ENCODE measurements at places on chromosomes 6 and 20.

- no peak for DNase-seq
These were observed 4.5 kb downstream of the SOX4 start for GRCh38 chr6:21597801-21598673.

DNA sequence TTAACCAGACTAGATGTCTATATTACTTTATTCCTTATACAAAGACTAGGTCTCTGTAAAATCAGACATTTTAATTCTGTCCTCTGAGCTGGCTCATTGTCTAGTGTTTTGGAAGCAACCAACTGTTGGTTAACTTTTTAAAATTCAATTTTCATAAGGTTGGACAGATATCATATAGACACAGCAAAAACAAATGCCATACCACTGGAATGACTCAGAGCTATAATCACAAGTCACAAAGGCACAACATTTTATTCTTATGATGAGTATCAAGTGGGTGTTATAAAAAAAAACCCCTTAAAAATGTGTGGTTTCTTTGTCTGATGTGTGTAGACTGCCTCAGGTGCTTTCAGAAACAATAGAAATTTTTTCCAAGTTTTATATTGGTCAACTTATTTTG, 296.2 kb upstream of the MARCKS start:
- no peak for DNase-seq

DNA sequence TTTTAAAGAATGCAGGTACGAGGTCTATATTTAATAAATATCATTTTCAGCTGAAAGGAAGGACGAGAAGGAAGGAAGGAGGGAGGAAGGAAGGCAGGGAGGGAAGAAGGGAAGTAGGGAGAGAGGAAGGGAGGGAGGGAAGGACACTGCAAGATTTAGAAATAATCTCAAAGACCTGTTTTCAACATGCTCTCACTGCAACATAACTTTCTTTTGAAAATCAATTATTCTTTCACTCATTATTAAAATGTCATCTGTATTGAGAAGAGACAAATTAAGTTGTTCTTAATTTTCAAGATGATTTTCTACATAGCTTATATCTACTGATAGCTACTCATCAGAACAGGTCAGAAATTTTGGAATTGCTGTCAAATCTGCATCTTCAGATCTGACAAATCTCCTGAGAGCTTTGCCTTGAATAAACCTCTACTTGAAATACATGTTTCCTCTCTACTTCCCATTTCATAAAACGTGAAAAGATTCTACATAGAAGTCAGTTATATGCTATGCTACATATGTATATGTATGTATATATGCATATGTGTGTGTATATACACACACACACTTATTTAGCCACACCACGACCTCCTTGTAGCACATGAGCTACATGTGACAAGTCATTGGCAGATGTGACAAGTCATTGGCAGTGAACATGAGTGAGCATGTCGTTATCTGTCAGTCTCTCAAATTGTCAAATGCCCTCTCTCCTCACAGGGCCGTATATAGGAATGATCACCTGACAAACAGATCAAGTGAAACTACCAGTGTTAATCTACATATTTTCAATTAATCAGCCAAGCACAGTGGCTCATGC, 241.6 kb downstream of the LY86 start:
- DNase-seq, result no peak

DNA sequence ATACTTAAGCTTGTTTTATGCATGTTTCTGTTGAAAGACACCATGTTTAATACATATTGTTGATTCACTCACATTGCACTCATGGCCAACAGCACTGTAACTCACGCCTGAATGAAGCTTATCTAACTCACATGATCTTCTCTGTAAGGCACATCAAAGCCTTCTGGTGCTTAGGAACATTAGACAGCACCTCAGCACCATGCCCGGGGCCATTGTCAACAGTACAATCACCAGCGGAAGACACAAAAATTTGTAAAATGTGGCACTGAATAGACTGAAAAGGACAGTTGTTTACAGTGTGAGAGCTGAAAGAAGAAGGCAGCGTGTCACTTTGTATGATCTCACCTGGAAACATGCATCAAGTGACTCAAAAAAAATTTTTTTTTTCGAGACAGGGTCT, 8.9 kb upstream of the TCF15 start:
- DNase-seq, result no peak

DNA sequence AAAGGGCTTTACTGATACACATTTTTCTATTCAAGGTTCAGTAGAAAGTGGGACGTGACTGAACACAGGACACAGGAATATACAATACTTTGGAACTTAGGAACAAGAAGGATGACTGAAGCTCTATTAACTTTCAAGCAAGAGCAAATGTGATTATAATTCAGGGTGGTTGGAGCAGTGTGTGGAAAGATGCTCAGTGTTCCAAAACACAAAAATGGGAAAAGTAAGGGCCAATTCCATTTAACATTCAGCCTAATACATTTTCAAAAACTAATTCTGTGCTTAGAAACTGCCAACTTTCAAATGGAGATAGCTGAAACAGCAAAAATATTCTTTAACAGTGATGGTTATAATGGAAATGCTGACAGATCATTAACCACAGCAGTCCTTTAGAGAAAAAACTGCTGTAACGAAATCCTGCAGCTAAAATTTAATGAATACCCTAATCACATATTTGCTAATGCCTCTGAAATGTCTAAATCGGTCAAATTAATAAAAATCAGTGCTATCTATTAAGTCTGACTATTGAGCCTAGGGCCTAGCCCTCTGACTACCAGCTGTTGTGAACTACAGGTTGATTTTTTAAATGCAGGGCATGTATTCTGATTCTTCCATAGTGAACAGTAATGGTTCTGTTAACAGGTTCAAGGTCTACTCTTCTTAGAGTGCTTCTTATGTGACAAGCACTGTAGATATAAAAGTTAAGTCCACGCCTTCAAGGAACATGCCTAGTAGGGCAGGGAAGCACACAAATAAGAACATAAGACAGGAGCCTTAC, 45.9 kb downstream of the RARS2 start:
- no peak for DNase-seq

DNA sequence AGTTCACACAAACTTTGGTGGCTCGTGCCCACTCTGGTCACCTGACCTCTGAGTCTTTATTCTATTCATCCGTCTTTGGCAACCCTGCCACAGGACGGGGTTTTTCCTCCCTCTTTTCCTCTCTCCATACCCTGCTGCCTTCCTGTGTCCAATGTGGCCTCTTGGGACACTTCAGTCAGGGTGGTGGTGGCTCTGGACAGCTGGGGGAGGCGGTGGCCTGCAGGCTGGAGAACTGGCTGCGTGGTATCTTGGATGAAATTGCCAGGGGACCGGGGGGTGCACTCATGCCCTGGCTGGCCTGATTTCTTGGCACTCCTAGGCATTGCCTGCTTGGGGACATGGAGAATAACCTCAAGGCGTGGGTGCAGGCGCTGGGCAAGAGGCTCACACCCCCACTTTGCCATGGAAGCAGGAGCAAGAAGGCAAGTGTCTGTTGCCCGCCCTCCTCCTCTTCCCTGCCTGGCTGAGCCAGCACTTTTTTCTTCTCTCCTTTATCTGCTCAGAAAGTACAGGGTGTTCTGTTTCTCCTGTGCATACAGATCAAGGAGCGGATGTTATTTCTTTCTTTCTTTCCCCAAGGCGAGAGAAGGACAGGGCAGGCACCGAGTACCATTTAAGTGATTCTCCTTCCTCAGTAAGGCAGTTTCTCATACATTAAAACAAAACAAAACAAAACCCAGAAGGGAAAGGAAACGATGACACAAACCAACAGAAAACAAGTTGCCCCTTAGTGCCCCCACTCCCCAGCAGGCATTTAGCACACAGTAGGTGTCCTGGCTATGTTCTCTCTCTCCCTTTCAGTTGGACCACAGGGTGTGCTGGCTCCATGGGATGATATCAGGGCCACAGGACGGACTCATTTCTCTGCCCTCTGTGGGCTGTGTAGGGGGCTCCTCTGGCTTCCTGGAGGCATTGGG, 155.5 kb upstream of the RNF24 start:
- no peak for DNase-seq

- no peak for DNase-seq
These were observed 183.2 kb downstream of the SIM1 start for GRCh38 chr6:100281471-100281901.

Measured in uterus (tissue), 4 donors.